ENCODE measurements at places on chromosomes 2 and 18.
A peak's percentile ranks its signal among the peaks of the same experiment; 100 is the strongest.

- DNase-seq, result no peak
Observed at GRCh38 chr18:33132657-33133056, 307.9 kb downstream of the CCDC178 start.

DNA sequence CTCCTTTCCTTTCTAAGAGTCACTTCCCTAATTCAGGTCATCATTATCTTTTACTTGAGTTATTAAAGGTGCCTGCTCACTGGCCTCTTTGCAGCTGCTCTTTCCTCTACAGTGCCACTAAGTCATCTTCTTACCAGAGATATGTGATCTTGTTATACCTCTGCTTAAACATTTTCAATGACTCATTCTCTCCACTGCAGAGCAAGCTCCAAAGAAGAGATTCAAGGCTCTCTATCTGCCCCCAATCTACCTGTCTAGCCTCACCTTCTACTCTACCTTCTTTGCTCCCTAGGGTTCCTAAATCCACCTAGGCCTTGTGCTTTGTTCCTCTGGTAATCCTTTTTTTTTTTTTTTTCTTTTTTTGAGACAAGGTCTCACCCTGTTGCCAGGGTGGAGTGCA lies 3.1 kb downstream of the ARHGEF33 start:
- DNase-seq, result no peak

DNA sequence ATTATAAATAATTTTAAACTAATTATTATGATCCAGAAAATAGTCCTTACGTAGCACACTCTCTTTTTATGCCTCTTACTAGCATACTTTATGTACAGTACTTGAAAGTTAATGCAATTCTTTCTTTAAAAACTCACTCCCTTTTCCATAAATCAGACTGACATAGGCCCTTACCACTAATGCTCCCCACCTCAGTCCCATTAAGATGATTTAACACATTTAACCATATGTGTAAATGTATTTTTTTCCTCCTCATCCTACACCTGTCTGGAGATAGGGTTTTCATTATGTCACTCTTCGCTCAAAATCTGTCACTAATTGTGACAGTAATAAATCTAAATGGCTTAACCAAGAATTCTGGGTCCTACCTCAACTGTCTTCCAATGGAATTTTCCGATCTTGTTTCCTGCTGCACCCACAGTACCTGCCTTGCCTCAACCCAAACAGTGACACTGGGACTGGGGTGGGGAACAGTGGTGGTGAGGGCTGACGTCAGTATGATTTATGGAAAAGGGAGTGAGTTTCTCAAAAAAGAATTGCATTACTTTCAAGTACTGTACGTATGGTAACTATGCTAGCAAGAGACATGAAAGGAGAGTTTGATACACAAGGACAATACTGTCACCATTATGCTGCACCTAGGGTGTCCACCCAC lies 25.1 kb downstream of the EFEMP1 start:
- DNase-seq, result no peak

GRCh38 chr2:162686336-162686735 lies 152.2 kb downstream of the KCNH7 start:
- DNase-seq, result no peak

DNA sequence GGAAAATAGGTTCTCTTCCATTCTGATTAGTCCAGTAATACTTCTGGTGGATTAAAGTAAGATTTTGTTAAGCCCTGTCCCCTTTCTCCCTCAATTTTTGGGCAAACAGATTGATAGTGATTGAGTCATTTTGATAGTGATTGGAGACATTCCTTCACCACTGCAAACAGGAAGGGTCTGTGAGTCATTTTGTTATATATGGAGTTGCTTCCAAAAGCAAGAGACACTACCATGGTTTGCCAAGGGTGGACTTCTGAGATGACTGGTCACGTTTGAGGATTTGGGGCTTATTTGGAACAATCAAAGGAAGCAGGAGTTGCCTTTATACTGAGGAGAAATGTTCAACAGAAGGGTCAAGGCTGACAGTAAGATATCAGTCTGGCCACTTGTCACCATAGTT lies 249.9 kb downstream of the PARD3B start:
- no peak for DNase-seq

DNA sequence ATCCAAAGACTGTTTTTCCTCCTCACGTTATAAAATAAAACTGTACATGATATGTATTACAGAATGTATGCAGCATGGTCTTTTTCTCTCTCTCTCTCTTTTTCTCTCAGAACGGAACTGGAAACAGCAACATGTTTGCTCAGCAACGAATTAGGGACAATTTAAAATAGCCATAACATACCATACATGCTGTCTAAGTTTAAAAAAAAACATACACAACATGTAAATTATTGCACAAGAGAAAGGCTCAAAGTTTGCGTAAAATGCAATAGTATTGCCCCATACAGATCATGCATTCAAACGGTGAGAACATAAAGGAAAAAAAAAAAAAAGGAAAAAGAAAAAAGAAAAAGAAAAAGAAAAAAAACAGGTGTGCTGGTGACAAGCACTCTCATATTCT lies 93.6 kb downstream of the BCL11A start:
- no peak for DNase-seq

DNA sequence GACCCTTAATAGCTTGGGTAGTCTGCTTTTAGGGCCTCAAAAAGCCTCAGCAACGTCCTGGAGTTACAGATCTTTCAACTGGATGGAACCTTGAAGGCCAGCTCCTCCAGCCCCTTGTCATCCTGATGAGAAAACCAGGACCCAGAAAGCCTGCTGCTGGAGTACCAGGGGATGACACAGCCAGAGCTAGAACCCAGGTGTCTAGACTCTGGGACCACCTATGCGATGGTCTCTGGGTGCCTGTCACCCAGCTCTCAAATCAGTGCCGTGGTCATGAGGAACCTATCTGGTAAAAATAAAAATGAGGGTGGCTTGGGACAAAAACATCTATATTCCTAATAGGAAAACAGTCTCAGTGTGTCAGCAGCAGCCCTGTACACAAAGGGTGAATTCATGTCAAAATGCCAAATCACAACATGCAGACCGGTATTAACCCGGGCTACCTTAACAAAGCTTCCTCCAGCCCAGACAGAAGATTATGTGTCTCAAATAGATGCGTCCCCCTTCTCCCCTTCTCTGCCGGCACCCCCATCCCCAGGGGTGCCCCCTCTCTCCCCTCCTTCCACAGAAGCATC lies 28.5 kb downstream of the SMAD7 start:
- no peak for DNase-seq

DNA sequence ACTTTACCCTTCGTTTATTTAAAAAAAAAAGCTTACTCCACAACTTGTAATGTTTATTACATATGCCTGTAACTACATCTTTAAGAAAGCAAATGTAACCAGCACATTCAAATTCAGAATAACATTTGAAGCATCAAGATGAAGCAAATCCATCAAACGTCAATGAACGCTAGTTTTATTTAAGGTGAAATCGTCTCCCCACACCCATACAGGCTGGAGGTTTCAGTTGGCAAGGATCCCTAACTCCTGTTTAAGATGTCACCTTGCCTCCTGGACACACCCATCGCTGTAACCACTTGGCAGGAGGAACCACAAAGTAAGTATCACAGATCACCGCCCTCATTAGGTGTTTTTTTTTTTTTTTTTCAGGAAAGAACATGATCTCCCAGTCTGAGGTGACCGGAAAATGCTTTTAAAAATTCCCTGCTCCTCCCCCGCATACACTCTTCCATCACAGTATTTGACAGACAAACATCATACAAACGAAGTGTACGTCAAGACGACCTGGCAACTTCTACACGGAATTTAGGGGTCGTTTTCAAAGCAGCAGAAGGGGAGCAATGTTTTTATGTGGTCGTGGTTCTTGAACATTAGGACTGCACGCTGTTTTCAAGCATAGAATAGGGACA lies 19.7 kb upstream of the STPG4 start:
- peak; percentile 43 for DNase-seq

- no peak for DNase-seq
Observed at GRCh38 chr18:45251236-45251635, 364.0 kb upstream of the SLC14A2 start.

GRCh38 chr2:28620291-28620793 lies 124.5 kb downstream of the PLB1 start:
- no peak for DNase-seq

DNA sequence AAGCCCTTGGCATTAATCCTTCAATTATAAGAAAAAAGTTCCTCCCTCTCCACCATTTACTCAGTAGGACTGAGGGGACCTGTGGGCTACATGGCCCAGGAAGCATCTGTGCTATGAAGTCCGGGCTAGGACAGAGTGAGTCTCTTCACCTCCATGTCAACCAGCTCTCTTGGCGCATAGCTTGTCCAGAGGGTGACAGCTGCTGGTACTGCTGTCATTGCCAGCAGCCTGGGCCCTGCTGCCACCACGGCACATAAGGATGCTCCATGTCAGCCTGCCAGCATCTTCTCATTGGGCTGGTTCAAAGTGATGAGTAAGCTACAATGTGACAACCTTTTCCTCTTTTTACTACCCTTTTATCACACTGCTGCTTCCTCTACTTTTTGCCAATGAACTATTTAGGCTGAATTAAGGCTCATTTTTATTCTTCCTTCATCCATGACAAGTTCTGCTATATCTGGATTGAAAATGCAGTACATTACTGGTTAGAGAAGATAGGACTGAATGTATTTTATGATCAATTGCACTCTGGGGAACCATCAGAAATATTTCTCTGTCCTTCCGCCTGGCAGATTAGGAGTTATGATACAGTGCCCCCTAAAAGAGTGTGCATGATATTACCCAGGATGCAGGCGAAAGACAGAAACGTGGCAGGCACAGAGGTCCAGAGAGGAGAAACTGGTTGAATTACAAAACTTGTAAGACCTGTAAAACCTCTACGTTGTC lies 258.9 kb upstream of the TNP1 start:
- DNase-seq, result no peak

GRCh38 chr18:74608681-74609080 lies 11.0 kb downstream of the ZNF407 start:
- no peak for DNase-seq

DNA sequence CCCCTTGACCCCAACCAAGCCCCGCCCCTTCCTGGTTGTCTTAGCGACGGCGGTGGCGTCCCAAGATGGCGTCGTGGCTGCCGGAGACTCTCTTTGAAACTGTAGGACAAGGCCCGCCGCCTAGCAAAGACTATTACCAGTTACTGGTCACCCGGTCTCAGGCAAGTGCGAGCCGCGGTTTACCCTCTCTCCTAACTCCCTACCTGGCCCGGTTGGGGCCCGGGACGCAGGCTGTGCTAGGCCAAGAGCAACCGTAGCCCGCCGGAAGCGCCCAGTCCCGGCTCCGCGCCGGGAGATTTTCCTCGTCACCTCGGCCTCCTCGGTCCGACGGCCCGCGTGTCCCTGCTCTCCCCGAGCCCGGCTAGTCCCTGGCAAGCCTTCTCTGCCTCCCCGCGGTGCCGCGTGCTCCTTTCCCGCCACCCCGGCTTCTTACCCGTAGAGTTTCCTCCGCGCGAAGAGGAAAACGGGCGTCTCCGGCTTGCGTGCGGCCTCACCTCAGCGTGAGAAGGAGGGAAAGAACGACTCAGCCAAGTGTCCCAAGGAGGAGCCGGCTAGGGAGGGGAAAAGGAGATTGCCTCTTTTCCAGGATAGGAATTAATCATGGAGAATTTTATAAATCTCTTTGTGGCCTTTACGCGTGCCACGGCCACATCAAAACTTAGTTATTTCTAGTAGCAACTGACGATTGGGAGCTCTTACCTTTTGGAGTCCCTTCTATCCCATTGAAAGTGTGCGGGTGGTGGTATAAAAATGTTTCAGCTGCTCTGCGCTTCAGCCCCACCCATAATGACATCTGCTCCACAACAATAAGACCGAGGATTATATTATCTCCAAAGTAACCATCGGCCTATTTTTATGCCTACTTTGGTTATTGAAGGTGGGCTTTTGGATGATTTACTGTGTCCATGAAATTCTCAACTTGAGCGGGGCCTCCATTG lies at the start of gene FBXO36:
Gene FBXO36 (plus strand): TSS at position 55 of the 938 bp plus-strand sequence. CDS start 11 bp downstream, at position 66.
- peak; percentile 83 for DNase-seq

DNA sequence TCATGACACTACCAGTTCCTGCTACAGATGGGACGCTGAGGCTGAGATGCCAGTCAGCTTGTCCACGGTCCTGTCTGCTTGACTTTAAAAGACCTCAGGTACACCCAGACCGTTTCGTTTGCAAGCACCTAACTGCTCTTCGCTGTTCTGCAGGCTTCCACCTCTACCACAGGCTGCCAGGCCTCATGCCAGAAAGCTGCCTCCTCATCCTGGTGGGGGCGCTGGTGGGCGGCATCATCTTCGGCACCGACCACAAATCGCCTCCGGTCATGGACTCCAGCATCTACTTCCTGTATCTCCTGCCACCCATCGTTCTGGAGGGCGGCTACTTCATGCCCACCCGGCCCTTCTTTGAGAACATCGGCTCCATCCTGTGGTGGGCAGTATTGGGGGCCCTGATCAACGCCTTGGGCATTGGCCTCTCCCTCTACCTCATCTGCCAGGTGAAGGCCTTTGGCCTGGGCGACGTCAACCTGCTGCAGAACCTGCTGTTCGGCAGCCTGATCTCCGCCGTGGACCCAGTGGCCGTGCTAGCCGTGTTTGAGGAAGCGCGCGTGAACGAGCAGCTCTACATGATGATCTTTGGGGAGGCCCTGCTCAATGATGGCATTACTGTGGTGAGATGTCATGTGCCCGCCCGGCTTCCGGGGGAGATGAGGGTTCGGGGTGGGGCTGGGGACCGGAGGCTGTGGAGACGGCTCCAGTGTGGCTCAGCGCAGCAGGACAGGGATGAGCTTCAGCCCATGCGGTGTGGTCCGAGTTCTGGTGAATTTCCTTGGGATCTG lies 5.9 kb downstream of the SLC9A4 start:
- no peak for DNase-seq
